ENCODE measurements at places on chromosomes 11 and 22.

DNA sequence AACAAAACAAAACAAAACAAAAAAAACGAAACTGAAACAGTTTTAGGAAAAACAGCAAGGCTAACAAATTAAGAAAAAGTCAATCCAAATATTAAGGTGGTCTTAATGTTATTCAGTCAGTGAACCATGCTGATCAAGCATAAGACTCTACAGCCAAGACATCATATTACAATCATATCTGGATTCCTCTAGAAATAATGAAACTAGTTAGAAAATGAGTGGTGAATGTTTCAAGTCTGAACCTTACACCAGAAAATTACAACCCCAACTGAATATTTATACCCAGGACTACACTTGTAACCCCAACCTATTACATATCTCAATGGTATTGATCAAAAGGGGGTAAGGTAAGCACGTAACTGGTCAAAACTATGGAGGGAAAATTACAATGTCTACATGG, 48.8 kb downstream of the ACAT1 start:
- DNase-seq: no peak

- no peak for DNase-seq
These were observed 46.3 kb upstream of the RRM1 start for GRCh38 chr11:4048340-4048739.

DNA sequence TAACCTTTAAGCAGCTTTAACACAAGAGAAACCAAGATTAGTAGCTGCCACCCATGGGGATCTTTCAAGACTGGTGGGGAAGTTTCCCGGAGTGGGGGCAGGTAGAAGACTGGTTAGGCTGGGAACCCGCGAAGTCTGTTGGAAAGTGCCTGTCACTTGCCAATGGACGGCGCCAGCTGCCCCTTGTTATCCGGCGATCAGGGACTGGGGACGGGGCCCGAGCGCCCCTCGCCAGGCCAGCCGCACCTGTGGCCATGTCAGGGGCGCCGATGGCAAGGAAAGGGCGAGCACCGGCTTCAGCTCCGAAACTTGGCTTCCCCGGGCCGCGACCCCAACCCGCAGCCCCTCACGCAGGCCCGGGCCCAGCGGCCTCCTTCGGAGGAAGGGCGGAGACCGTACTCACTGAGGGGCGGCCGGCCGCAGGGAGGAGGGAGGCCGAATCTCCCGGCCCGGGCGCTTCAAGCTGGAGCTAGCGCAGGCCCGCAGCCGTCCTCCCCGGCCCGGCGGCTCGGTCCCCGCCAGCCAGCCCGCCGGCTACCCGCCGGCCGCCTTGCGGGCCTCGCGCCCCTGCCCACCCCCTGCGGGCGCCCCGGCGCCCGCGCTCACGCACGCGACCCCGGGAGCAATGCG, 539 bp downstream of the EIF4ENIF1 start:
- DNase-seq: peak; percentile 13

GRCh38 chr22:39489094-39490068, 12.7 kb upstream of the MIEF1 start:
- no peak for DNase-seq

DNA sequence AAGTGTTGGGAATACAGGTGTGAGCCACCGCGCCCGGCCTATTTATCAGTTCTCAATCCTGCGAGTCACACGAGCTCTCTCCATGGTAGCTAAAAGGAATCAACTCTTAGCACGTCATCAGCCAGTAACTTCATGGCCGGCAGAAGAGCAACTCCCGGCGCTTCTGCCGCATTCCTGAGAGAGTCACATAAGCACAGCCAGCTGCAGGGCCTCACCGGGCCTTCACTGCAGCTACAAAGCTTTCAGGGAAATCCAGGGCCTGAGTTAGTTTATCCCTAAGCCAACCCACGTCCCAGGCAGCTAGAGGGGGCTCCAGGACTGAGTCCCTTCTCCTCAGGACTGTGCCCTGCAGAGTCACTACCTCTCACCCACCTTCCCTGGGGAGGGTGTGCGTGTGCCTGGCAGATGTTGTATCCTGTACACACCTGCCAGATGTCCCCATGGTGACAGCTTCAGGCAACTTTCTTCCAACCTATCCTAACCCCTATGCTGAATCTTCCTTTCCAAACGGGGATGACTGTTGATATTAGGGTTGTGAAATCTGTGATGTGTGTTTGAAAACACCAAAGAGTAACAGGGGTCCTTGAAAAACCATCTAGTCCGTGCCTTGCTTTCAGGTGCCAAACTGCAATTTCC, 45.9 kb upstream of the ARFGAP3 start:
- no peak for DNase-seq

DNA sequence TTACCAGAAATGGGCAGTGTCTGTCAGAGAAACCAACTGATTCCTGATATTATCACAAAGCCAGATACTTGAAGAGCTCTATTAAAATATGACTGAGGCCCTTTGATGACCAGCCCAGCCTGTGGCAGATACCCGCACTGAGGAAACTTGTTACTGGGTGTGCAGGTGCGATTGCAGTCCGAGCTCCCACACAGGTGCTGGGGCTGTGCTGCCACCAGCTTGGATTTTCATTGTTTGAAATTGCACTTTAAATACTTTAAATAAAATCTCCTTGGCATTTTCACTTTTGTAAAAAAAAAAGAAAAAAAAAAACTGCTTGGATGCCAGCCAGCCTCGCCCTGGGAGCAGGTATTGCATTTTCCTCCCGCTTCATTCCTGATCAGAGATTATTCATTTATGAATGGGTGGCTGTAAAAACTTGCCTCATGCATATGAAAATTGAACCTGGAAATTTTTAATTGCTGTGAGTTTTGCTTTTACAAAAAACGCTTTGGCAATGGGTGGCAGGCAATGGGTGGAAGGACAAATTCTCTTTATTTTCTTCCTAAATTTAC, 21.2 kb downstream of the EHF start:
- no peak for DNase-seq

- no peak for DNase-seq
These were observed 2.6 kb downstream of the NPTXR start for GRCh38 chr22:38841211-38841610.

DNA sequence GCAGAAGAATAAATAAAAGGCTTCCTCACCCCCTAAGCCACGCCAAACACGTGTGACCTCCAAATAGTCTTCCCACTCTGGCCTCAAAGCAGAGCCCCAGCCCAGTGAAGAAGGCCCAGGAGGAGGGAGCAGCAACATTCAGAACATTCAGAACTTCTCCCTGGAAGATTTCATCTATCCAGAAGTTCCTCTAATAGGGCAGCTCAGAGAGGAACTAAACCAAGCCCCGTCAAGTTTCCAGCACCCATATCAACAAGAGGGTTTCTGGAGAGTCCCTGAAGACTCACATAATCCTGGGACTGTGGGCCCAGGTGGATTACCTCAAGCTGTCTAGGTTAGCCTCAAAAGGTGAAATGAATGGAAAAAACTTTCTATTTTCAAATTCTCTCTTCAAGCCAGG, 39.4 kb downstream of the PC start:
- DNase-seq: no peak

GRCh38 chr22:20578192-20578591, 70.8 kb downstream of the MED15 start:
- no peak for DNase-seq

DNA sequence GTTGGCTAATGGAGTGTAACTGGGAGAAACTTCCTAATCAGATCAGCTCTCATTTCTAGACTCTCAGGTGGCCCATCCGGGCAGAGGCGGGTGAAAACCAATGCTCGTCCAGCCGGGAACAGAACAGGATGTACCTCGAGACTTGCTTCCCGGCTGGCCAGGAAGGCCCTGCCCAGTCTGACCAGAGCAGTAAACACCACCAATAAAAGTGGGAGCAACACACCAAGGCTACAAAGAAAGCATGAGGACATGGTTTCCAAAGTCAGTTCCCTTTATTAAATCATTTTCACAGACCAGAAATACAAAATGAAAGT, 940 bp upstream of the TNKS1BP1 start:
- peak; percentile 32 for DNase-seq

- DNase-seq: no peak
These were observed 50.2 kb upstream of the TP53I11 start for GRCh38 chr11:45000918-45001317.

DNA sequence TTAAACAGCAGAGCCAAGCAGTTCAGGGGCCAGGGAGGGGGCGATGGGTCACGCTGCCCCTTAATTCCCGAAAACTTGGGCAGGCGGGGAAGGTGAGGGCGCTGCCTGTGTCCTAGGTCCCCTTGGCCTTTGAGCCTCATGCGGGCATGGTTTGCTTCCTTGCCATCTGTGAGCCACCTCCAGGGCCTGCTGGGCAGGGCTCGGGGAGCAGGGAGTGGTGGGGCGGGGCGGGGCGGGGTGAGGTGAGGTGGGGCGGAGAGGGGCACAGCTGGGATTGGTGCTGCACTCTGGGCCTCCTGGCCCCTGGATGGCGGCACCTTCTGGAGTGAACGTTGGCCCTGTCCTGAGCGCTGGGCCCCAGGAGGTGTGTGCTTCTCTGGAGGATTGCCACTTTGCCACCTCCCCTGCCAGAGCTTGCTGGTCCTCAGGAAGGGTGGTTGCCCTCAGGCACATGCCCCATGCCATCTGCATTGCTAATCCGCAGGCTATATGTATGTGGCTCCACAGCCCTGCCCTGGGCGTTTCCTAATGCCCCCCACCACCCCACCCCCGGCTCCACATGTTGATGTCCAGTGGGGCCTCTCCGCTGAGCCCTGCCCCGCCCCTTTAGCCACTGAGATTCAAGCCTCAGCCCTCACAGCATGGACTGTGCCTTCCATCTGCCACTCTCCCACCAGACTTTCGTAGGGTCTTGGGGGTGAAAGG, 352.5 kb downstream of the TBC1D22A start:
- no peak for DNase-seq

GRCh38 chr11:2077061-2077802, 62.0 kb downstream of the IGF2 start:
- peak; percentile 90 for DNase-seq

DNA sequence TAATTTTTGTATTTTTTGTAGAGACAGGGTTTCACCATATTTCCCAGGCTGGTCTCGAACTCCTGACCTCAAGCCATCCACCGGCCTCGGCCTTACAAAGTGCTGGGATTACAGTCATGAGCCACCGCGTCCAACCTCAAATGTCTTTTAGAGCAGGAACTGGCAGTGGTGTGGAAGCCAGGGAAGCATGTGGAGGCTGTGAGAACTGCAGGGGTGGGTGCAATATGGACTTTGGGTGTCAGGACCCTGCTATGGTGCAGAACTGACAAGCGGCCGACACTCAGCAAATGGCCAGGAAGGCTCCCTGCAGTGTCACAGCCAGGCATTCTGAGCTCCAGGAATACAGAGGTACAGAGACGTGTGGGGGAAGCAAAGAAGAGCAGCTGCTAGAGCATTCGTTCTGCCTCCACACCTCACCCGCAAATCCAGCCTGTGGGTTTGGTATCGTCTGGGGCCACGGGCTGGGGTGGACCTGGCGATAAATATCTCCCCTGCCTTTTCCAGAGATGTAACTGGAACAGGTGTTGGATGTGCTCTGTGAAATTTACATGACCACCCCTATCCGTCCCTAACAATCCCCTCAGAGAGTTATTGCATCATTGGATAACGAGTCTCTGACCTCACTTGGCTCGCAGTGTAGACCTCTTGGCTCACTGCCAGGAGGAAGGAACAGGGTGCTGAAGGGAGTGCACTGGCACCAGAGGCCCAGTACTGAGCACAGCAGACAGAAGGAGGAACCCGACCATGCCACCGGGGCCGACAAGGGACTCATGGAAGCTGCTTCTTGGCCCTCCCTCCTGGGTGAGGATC, 624.7 kb upstream of the B3GAT1 start:
- no peak for DNase-seq

DNA sequence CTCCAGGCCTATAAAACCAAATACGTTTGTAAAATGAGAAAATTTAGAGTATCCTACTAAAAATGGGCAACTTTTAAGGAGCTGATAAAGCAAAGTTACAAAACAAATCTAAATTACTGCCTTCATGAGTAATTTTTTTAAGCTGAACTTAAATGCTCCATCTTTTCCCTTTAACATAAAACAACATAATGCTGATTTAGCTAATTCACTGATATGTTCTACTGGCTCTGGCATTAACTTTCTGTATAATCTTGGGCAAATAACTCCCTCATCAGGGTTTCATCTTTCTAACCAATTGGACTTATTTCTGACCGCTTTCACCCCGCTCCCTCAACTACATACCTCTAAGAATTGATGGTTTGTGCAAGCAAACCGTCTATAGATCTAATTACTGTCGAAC, 362 bp downstream of the OR10A3 start:
- DNase-seq: no peak

DNA sequence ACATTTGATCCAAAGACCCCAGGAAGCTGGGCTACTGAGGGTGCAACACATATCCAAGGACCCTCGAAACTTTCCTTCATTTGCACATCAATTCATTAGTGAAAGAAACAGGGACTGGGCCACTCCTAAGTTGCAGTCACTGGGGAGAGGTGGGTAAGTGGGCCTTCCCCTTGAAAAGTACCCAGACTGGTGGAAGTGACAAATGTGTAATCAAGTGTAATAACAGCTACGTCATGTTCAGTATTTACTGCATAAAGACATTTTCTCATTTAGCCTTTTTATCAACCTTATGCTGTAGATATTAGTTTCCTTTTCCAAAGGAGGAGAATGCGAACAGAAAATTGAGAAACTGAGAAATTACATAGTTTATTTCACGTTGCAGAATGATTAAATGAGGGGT, 101.9 kb upstream of the OLFML1 start:
- no peak for DNase-seq

DNA sequence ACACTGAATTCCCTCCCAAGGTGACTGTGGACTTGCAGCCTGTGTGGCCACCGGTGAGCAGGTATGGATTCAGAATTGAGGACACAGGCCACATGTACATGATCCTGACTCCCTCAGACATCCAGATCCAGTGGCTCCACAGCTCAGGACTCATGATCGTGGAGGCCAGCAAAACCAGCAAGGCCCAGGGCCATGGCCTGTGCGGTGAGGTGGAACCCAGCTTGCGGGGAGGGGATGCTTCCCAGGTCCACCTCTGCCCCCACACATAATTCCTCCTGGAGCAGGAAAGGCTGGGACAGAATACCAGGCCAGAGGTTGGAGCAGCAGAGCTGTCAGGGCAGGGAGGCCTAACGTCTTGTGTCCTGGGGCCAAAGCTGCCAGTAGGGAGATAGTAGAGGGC, 82.1 kb downstream of the OTOG start:
- no peak for DNase-seq

DNA sequence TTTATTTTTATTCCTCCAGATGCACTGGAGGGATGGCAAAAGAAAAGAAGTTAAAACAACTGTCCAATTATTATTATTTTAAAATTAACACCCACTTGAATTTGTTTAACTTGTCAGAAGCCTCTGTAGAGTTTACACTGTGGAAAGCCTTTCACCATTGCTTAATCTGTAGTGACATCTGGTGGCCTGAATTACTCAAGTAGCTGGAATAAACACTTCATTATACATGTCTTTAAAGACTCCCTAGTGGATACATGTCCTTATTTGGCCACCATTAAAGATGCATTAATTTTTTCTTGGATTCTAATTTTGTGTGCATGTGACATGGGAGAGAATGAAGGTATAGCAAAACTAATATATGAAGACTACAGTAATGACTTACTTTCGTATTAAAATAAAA, 1496.5 kb downstream of the FAM181B start:
- peak; percentile 57 for DNase-seq

- no peak for DNase-seq
These were observed 8.3 kb downstream of the ST3GAL4 start for GRCh38 chr11:126363706-126364248.

- no peak for DNase-seq
These were observed 565.0 kb upstream of the CNTN5 start for GRCh38 chr11:98455500-98456307.

- no peak for DNase-seq
These were observed 29.2 kb upstream of the KLHL35 start for GRCh38 chr11:75462117-75462653.
